Cerebellar nuclear complex (tissue), 1 donor: ENCODE measurements at places on chromosomes 1 and 21.

DNA sequence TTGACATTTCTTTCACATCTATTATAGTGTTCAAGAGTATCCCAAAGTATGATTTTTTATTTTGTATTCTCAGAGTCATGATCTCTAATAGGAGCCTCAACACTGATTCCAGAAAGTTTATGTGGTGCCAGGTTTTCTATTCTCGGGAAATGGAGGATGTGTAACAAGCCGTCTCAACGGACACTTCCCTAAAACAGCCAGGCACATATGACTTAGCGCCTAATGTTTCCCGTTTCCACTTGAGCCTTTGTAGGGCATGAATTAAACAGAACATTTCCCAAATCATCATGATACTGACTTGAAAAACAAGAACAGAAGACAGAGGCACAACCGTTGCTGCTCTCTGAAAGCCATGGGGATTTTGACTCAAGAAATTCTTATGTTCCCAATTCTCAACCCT, 8.0 kb downstream of the CYYR1 start:
- DNase-seq, result no peak

DNA sequence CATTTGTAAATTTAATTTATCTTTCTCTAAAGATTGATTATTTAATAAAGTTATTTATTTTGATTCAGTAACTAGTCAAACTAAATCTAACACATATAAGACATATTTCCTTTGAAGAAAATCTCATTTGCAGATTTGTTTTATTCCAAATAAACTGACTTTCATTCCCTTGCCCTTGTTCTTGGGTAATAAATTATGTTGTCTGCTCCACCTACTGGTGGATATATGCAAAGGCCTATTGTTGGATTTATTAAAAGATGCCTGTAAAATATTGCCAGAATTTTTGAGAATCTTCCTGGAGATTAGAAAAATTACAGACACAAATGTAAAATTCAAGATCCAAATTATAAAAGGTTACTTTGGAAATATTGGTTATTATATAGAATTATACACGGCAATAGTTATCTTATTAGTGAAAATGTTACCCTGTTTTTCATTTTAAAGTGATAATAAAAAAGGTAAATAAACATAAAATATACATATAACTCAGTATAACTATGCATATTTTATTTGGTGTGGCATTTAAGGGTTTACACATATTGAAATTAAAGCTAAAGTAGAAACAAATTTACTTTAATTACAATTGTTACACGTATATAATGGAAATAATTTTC, 116.1 kb downstream of the SPATA17 start:
- DNase-seq, result no peak

GRCh38 chr1:153698923-153699714, 20.6 kb downstream of the NPR1 start:
- DNase-seq, result no peak

DNA sequence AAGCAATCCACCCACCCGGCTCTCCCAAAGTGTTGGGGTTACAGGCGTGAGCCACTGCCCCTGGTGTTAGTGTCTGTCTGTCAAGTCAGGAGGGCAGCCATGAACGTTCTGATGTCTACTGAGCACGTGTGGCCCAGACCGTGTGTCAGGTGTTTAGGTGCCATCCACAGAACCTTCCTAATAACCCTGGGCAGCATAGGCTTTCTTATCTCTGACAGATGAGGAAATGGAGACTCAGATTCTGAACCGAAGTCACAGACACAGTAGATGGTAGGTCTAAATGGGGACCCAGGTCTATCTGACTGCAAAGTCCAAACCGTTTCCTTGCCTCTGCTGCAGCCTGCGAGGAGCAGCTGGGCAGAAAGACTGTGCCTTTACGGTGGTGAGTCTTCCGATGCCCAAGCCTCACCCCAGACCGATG, 622 bp upstream of the IL6R start:
- DNase-seq, result no peak

GRCh38 chr1:4394366-4394765, 260.0 kb upstream of the AJAP1 start:
- DNase-seq, result no peak

DNA sequence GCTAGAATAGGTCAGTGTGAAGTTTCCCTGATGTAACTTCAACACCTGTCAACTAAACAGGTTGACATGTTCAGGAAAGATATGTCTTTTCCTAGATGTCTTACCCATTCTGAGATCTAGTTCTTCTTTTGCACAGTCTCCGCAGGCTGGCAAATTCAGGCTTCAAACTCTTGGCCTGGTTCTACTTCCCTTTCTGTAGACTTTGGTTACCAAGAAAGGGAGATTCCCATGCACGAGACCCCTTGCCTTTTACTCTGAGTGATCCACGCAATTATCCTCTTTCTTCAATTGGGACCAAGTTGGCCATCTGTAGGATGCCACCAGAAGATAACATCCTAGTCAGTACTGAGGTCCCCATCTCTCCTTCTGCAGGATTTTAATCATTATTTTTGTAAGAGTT, 2.0 kb downstream of the CFAP45 start:
- no peak for DNase-seq

DNA sequence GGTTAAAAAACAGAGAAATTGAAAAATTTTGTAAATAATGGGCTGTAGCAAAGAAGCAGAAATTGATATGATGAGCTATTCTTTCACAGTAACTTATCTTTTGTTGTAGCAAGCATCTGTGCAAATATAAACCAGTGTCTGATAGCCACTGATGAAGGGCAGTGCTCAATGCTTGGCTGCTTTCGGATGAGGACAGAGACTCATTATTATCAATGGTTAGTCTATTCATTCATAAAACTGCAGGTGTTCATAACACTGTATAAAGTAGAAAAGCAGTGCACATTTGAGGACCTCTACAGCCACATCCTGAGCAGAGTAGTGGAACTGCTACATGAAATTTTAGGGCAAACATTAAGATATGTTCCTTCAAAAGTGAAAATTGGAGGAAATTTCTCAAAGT, 107.2 kb downstream of the FAF1 start:
- DNase-seq, result no peak

GRCh38 chr1:58583496-58583895, 6.4 kb upstream of the TACSTD2 start:
- DNase-seq, result no peak

- no peak for DNase-seq
These were observed 176.4 kb downstream of the RPS6KC1 start for GRCh38 chr1:213227458-213227857.

GRCh38 chr1:70656361-70656760, 245.3 kb downstream of the CTH start:
- no peak for DNase-seq

DNA sequence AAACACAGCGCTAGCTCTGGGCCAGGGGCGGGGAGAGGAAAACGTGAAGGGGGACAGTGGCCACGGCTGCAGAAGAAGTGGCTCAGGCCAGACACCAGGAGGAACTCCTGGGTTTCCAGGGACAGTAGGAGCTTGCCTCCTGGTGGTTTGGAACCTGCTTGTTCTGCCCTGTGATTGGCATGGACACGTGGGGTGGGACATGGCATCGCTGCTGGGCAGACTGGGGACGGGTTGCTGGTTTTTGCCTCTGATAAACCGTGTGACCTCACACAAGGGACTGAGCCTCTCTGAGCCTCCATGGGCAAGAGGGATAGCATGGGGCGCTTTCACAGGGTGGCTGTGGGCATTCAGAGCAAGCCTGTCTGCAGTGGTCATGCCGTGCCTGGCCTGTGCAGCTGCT, 7.5 kb upstream of the PLCH2 start:
- DNase-seq, result no peak

- no peak for DNase-seq
These were observed 12.6 kb upstream of the HMGN2 start for GRCh38 chr1:26459573-26460031.

GRCh38 chr1:53272349-53272748, 34.0 kb upstream of the MAGOH start:
- no peak for DNase-seq

DNA sequence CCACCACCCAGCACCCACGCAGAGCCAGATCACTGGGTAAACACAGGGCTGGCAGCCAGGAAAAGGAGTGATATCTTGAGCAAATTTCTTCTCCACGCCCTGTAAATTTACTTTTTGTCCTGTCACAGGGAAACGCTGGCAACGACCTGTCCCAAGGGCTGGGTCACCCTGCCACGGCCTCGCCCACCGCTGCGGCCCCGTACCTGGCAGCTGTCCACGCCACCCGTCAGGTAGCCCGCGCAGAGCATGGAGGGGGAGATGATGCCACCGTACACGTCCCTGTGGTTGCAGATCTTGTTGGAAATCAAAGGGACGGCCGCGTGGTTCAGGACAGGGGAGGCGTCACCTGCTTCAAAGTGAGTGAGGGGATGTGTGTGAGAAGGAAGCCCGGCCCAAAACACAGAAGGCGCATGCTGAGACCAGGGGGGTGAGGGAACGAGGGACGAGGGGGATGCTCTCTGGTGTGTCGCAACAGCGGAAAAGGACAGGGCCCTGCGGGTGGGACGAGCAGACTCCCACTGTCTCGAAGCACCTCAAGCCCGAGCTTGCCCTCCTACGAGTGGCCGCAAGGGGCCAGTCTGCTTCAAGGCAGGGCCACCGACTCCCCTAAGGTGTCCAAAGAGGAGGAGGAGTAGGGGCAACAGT, 10.1 kb upstream of the TFF1 start:
- DNase-seq, result no peak

- no peak for DNase-seq
These were observed 8.0 kb downstream of the YY1AP1 start for GRCh38 chr1:155680531-155680930.

- DNase-seq, result peak; percentile 7
These were observed 179.8 kb upstream of the GALNT2 start for GRCh38 chr1:229887043-229887822.

GRCh38 chr1:241715956-241716355, 63.9 kb downstream of the WDR64 start:
- no peak for DNase-seq

GRCh38 chr1:100494393-100495084, 43.4 kb upstream of the GPR88 start:
- no peak for DNase-seq
